ENCODE measurements at places on chromosomes 7 and 10.

GRCh38 chr7:20064974-20065862 lies 152.0 kb downstream of the MACC1 start:
- DNase-seq: no peak

GRCh38 chr7:101576998-101577397 lies 52.1 kb downstream of the MYL10 start:
- DNase-seq: no peak

DNA sequence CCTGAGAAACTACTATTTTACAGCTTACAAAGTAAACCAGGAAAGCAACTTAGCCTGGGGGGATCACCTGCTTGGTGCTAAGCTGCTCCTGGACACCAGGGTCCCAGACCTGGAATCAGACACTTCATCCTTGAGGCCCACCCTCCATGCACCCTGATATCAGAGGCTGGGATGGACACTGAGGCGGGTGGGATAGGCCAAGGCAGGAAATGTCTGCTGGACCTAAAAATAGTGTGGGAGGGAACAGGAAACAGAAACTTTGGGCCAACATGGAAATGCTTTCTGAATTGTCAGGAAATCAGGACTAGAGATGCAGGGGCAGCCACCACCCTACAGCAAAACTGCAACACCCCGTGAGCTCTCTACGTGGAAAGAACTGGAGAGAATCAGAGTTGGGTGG lies 101.5 kb upstream of the PODXL start:
- no peak for DNase-seq

DNA sequence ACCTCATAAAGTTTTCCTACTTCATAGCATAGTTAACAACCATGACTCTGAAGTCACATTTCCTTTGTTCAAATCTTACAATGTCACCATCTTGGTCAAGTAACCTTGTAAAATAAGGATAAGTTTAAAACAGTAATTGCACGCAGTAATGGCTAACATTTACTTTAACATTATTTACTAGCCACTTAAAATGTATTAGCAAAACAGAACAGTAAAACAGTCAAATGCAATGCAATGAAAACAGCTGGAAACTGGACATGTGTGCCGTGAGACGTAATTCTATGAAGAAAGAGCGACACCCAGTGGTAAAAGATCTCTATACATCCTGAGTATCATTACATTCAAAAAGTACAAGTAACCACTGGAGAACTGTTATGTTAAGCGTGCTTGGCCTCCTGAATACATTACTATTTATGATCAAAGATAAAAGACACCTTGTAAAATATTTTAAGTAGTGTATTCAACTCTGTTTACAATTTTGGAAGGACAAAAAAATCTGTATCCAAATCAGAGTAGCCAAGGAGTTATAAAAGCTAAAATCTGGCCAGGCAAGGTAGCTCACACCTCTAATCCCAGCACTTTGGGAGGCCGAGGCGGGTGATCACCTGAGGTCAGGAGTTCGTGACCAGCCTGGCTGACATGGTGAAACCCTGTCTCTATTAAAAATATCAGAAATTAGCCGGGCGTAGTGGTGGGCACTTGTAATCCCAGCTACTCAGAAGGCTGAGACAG lies 27.2 kb downstream of the ATE1 start:
- no peak for DNase-seq

GRCh38 chr10:62224606-62225005 lies 44.0 kb downstream of the RTKN2 start:
- no peak for DNase-seq

GRCh38 chr10:71383972-71384687 lies 12.6 kb upstream of the CDH23 start:
- DNase-seq: no peak

- DNase-seq: no peak
Measured at GRCh38 chr7:120806669-120807068, 51.3 kb downstream of the TSPAN12 start.

GRCh38 chr7:141225916-141226618 lies 152.2 kb downstream of the TMEM178B start:
- DNase-seq: no peak

GRCh38 chr10:43056568-43057011 lies 20.3 kb upstream of the RET start:
- DNase-seq: no peak

DNA sequence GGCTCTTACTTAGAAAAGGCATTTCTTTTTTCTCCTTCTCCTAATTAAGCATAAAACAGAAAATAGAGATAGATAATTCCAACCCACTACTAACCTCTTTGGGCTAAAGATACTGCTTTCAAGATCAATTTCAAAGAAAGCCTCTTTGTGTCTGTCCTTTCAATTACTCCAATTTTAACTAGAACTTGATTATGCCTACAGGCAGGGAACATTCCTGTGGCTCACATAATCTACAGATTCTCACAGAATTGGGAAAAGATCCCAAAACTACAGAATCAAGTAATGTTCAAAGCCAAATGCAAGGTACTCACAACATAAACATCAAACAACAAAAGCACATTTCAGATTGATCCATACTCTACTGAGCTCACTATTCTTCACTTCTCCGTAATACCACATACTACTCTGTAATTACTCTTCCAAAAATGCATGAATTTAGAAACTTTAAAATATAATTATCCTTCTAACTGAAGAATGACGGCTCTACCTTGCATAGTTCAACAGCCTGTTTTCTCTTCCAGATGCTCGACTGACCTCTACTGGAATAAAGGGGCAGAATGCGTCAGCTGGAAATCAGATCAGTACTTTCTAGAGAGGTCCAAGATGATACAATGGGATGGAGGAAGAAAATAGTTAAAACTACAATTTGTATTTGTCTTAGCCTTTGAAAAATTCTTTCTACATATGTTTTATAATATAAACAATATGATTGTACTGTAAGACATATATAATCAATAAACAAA lies 3.9 kb downstream of the MTERF1 start:
- DNase-seq: no peak

DNA sequence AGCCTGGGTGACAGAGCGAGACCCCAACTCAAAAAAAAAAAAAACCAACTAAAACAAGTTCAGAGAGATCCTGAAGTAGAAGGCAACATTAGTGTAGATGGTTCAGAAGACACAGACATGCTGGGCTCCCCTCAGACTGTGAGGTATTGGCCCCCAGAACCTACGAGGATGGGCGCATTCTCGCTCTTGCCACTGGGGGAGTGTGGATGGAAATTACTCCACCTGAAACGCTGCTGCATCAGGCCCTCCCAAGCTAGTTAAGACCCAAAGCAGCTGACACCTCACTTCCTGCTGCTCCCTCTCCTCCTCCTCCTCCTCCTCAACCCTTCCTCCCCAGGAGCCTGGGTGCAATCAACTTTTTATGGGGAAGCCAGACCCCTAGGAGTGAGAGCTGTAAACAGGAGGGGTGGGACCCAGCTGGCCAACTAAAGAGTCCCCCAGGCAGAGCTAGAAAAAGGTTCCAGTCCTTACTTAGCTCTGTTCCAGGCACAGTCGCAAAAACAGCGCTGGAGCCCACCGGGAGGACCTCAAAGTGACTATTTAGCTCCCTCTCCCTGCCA lies 7.4 kb downstream of the SH3PXD2A start:
- DNase-seq: no peak

GRCh38 chr10:103547391-103547946 lies 54.0 kb downstream of the NEURL1 start:
- no peak for DNase-seq

DNA sequence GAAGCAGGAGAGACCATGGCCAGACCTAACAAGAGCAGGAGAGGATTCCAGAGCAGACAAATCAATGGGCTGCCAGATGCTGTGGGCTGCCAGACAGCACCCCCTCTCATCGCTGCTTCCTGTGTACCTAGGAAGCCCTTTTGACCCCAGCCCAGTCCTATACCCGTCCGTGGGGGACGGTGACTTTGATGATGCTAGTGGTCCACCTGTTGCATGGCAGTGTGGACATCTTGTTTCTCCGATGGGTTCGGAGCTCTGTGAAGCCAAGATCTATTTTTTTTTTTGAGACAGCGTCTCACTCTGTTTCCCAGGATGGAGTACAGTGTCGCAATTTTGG lies 18.2 kb upstream of the GDI2 start:
- DNase-seq: no peak

GRCh38 chr7:98423043-98423442 lies 22.2 kb upstream of the BAIAP2L1 start:
- DNase-seq: no peak

GRCh38 chr7:36208426-36208825 lies 55.4 kb downstream of the EEPD1 start:
- no peak for DNase-seq

DNA sequence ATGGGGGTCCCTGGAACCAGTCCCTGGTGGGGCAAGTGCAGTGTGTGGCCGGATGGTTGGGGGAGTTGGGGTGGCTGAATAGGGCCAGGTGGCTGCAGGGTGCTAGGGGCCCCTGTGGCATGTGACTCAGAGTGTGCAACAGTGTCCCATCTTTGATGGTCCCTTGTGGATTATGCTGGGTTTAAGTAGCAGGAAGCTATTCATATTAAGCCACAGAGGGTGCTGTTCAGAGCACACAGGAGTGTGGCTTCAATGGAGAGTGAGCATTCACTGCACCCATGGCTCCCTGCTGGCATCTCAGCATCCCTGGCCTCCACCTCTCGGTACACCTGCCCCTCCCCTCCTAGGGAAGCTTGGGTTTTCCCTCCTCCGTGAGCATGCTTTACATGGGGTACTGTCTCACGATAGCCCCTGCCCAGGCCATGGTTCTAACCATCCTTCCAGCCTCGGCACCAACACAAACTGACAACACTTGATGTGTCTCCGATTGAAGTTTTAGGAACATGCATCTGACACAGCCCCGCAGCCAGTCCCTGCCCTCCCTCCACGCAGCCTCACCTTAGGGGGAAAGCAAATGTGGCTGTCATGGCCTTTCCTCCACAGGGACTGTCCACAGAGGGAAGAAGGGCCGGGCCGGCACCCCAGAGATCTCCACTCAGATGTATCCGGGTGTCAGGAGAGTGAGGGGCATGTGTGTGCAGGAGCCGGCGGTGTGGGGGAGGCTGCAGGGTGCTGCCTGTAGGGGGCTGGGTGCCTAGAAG lies 30.4 kb upstream of the PPIF start:
- DNase-seq: no peak

DNA sequence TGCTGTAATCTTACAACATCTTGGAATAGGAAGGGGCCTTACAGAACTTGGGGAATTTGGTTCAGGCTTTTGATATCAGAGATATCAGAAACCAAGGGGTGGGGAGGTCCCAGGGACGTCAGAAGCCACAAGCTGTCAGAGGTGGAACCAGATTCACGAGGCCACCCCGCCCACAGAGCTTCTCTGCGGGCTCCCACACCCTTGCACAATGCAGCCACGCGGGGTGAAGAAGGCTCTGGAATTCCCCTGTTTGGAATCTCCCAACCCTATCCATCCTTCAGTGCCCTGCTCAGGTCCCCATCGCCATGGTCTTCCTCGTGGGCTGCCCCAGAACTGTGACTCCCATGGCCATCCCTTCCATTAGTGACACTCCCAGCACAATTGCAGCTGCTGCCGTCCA lies 247.1 kb upstream of the SHH start:
- no peak for DNase-seq

DNA sequence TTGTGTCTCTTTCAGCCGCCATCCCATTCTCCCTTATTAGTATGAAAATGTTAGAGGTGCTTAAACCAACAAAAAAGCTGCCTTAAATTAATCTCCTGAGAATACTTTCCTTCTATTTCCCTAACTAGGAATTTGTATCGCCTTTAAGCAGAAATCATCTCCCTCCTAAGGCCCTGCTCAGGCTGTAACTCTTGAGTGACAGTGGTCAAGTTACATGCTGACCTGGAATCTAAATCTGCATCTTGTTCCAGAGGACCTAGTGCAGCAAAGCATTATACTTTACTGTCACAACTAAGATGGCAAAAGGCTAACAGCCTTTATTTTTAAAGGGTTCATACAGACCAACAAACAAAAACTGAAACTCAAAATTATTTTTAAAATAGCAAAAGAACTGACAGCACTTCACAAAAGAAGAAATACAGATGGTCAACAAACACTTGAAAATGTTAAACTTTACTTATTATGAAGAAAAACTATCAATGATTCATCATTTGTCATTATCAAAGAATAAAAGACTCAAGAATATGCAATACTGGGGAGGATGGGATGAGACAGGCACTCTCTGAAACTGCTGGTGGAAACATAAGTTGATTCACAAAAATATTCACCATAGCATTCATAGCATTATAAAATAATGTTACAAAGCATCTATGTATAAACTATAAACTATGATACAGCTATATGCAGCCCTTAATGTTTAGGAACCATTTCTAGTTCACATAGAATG lies 11.0 kb downstream of the CYREN start:
- DNase-seq: no peak

GRCh38 chr10:67225226-67225625 lies 299.4 kb downstream of the LRRTM3 start:
- no peak for DNase-seq

- DNase-seq: no peak
Measured at GRCh38 chr7:34041707-34042106, 136.4 kb downstream of the BMPER start.

DNA sequence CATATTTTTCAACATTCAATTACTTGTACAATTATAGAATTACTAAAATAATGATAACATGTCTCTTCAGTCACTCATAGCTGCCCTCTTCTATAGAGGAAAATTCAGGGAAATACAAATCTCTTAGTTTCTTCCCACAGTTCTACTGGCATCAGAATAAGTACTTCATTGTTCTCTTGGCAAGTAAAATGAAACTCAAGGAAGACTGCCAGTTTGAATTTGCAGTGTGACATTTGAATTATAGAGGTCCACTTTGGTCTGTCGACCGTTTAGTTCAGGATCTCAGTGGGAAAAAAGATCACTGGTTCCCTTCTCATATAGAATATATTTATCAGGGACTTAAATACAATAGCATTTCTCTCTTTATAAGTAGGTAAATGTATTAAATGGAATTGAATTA lies 114.5 kb downstream of the PON1 start:
- no peak for DNase-seq
